ENCODE measurements at places on chromosomes 7 and 10.

DNA sequence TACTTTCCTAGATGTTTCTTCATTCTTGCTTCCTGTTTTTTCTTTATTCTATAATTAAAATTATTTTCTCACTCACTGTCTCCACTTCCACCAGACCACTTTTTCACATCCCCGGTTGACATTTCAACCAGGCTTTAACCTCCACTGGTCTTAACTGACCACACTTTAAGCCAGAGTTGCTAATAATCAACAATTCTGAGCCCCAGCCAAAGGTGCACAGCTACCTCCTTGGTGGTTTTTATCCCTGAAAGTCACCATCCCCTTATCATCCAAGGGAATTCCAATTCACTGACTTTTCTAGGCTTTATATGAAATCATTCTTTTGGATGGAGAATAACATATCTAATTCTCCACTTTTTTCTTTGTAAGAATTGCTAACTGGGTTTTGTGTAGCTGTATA, 138.9 kb downstream of the FRMD4A start:
- DNase-seq: no peak

GRCh38 chr10:128047991-128048818, 78.0 kb downstream of the MKI67 start:
- DNase-seq: no peak

GRCh38 chr10:6012121-6012905, 35.0 kb upstream of the IL15RA start:
- no peak for DNase-seq

GRCh38 chr7:43491123-43491522, 91.8 kb upstream of the STK17A start:
- DNase-seq: no peak

DNA sequence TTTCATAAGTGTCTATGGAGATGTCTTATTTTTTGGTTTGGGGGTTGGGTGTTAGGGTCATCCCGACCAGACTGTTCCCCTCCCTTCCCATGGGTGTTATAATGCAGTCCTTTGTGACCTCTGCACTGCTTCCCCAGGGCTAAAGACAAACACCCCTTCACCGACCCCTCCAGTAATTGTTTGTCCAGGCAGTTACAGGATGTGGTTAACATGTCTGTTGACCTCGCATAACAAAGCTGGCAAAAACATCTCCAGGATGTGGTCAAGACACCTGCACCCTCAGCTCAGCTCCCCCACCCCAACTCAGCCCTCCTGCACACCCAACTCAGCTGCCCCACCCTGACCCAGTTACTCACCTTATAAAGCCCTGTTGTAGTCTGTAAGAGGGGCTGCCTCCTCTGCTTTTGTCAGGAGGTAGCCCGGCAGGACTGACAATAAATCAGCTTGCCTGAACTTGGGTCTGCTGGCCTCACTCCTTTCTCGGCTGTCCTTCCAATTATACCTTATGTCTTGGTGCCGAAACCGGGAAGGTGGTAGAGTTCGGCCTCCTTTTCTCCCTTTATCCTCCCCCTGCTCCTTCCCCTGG, 102.2 kb downstream of the ZNF92 start:
- DNase-seq: no peak

- DNase-seq: no peak
These were observed 14.2 kb downstream of the EBF3 start for GRCh38 chr10:129949891-129950291.

DNA sequence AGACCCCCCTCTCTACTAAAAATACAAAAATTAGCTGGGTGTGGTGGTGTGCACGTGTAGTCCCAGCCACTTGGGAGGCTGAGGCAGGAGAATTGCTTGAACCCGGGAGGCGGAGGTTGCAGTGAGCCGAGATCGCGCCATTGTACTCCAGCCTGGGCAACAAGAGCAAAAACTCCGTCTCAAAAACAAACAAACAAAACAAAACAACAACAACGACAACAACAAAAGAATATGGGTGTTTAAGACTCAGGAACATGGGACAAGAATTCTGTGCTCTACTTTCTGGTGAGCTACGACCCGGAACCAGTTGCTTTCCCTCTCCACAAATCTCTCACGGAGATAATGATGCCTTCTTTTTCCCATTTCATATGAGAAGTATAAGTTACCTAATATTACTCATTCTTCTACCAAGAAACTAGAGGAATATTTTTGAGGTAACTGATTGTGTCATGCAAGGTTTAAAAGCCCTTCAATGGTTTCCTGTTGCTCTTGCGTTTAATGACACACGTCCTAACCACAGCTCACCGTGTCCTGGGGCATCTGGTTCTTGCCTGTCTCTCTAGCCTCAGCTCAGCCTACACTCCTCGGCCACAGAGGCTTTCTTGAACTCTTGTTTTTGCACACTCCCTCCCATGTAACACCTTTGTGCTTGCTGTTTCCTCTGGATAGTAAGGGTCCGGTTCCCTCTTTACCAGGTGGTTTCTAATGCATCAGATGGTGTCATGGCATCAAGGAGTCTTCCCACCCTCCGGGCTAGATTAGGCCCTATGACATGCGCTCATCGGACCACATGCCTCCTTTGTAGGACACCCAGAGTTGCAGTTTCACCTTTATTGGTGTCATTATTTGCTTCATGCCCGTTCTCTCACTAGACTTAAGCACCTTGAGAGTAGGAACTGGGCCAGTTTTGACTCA, 67.5 kb downstream of the PFKFB3 start:
- peak; percentile 86 for DNase-seq

DNA sequence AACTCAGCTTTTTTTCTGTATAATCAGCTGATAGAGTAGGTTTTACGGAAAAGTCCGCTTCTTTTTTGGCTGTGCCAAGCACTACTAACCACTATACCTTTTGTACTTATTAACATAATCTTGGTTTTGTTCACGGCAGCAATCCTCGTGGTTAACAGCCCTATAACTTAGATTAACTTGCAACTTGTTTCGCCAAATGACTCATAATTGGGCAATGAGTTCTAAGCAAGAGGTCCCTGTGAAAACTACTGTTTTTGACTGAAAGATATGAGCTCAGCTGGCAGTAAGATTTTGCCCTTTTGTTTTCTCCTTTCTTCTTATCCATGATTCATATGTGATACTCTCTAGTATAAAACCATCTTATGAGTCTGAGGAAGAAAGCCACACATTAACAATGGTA, 345.0 kb upstream of the PCDH15 start:
- no peak for DNase-seq

- DNase-seq: no peak
These were observed 12.4 kb downstream of the DYNC1I1 start for GRCh38 chr7:95784796-95785195.

GRCh38 chr7:74372511-74373111, 81.1 kb upstream of the GTF2IRD1 start:
- DNase-seq: no peak
